T-cell (primary cell): ENCODE measurements at places on chromosomes 6 and 20.

DNA sequence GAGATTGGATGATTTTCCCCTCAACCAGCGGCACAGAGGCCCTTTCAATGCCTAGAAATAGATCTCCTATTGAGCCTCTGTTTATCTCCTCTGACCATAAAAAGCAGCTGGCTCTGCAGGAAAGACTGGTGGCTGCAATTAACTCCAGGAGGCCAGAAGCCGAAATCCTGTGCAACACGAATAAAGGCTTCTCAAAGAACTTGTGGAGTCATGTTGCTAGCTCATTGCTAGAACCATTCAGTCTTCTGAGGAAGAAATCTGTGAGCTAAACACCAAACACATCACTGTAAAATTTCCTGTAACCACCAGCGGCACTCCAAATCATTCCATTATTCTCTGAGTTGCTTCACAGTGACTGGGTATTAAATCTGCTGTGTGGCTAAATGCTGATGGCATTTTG is 49.1 kb upstream of the TPD52L1 start:
- no peaks in the 10 kb centered on the region for H3K36me3 ChIP-seq
- H3K27me3 ChIP-seq, result no peaks in the 10 kb centered on the region
- H3K4me1 ChIP-seq, result peaks cover 5% of the 10 kb centered on the region

- H3K36me3 ChIP-seq, result no peaks in the 10 kb centered on the region
- no peak overlapping the region for H3K27ac ChIP-seq
- no peak for DNase-seq
- H3K4me1 ChIP-seq, result no peaks in the 10 kb centered on the region
- no peak overlapping the region for H3K4me3 ChIP-seq
Measured at GRCh38 chr6:83758533-83758932, 49.6 kb upstream of the SNAP91 start.

- DNase-seq, result no peak
- H3K4me3 ChIP-seq, result no peak overlapping the region
- H3K27me3 ChIP-seq, result peaks cover 16% of the 10 kb centered on the region
- H3K27ac ChIP-seq, result no peak overlapping the region
- no peaks in the 10 kb centered on the region for H3K4me1 ChIP-seq
- H3K36me3 ChIP-seq, result no peaks in the 10 kb centered on the region
Measured at GRCh38 chr6:167529444-167530335, 204.8 kb downstream of the TTLL2 start.

- H3K36me3 ChIP-seq, result no peaks in the 10 kb centered on the region
- no peak overlapping the region for H3K27ac ChIP-seq
- H3K4me1 ChIP-seq, result no peaks in the 10 kb centered on the region
- no peaks in the 10 kb centered on the region for H3K27me3 ChIP-seq
- no peak for DNase-seq
- no peak overlapping the region for H3K4me3 ChIP-seq
Measured at GRCh38 chr20:1997483-1998192, 3.8 kb upstream of the PDYN start.

GRCh38 chr6:144176043-144176442 is 25.7 kb downstream of the STX11 start:
- H3K36me3 ChIP-seq, result no peaks in the 10 kb centered on the region
- H3K4me1 ChIP-seq, result no peaks in the 10 kb centered on the region
- H3K27ac ChIP-seq, result no peak overlapping the region
- DNase-seq, result no peak
- no peak overlapping the region for H3K4me3 ChIP-seq

DNA sequence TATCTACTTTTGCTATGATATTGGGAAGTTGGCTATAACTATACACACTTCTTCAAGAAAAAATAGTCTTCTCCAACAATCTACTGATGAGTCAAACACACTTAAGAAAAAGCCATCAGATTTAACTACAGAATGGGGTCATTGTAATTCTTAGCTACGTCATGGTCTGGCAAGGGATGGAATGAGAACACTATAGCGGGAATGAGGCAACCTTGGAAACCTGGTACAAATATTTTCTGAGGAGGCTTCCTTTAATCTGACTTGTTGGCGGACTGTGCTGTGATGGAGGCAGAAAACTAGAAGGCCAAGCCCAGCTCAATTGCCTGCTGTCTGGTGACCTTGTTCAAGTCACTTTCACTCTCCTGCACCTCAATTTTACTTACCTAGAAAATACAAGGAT is 586.8 kb upstream of the JAG1 start:
- H3K27ac ChIP-seq, result no peak overlapping the region
- no peaks in the 10 kb centered on the region for H3K36me3 ChIP-seq
- DNase-seq, result no peak
- H3K27me3 ChIP-seq, result no peaks in the 10 kb centered on the region

- no peak for DNase-seq
- H3K27me3 ChIP-seq, result no peaks in the 10 kb centered on the region
- H3K27ac ChIP-seq, result no peak overlapping the region
- no peak overlapping the region for H3K4me3 ChIP-seq
- H3K4me1 ChIP-seq, result no peaks in the 10 kb centered on the region
Measured at GRCh38 chr6:44034931-44035345, 92.3 kb downstream of the MRPL14 start.

- H3K27me3 ChIP-seq, result peaks cover 5% of the 10 kb centered on the region
- no peak overlapping the region for H3K27ac ChIP-seq
- H3K36me3 ChIP-seq, result peaks cover 3% of the 10 kb centered on the region
- H3K4me1 ChIP-seq, result peaks cover 6% of the 10 kb centered on the region
Measured at GRCh38 chr20:36855241-36855657, 20.7 kb upstream of the TLDC2 start.

GRCh38 chr6:71476371-71476770 is 187.8 kb downstream of the OGFRL1 start:
- no peak overlapping the region for H3K4me3 ChIP-seq
- H3K27ac ChIP-seq, result no peak overlapping the region
- H3K4me1 ChIP-seq, result no peaks in the 10 kb centered on the region
- no peak for DNase-seq

DNA sequence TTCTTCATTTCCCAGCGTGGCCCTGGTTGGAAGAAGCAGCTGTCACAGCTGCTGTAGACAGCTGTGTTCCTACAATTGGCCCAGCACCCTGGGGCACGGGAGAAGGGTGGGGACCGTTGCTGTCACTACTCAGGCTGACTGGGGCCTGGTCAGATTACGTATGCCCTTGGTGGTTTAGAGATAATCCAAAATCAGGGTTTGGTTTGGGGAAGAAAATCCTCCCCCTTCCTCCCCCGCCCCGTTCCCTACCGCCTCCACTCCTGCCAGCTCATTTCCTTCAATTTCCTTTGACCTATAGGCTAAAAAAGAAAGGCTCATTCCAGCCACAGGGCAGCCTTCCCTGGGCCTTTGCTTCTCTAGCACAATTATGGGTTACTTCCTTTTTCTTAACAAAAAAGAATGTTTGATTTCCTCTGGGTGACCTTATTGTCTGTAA is 292.7 kb downstream of the ESR1 start:
- no peak overlapping the region for H3K4me3 ChIP-seq
- no peaks in the 10 kb centered on the region for H3K27me3 ChIP-seq
- H3K36me3 ChIP-seq, result peaks cover 6% of the 10 kb centered on the region
- no peak overlapping the region for H3K27ac ChIP-seq
- H3K4me1 ChIP-seq, result no peaks in the 10 kb centered on the region

DNA sequence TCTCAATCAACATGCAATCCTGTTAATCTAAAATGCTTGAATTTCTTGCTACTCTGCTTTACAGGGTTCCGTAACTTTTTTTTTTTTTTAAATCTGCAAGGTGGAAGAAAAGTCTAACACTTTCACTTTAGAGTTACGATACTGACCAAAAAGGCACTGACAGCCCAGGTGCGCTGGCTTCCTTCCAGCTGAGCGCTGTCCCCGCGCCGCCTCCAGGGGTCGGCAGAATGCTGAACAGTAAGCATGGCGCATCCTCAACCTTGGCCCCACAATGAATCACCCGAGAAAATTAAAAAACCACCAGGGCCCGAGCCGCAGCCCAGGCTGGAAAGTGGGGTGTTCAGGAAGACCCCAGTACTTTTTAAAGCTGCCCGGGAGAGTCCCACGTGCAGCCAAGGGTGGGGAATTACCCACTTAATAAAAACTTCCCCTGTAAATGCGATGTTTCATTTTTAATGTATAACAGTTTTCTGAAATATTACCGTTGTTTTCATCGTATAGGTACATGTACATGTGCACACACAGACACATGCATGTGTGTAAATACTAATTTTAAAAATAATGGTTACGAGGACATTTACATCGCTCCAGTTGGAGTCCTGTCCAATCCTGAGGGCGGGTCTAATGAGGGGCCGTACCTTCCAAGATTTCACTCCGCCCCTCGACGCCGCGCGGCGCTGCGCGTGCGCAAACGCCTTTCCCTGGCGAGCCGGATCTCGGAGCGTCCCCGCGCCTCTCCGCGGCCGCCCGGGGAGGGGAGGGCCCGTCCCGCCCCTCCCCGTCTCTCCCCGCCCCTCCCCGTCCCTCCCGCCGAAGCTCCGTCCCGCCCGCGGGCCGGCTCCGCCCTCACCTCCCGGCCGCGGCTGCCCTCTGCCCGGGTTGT is at the start of gene GINM1:
TSS of gene GINM1 (plus strand) at position 849 of the 883 bp plus-strand sequence. CDS start 40 bp downstream, outside the sequence.
- H3K27me3 ChIP-seq, result no peaks in the 10 kb centered on the region
- H3K4me1 ChIP-seq, result peaks cover 15% of the 10 kb centered on the region

DNA sequence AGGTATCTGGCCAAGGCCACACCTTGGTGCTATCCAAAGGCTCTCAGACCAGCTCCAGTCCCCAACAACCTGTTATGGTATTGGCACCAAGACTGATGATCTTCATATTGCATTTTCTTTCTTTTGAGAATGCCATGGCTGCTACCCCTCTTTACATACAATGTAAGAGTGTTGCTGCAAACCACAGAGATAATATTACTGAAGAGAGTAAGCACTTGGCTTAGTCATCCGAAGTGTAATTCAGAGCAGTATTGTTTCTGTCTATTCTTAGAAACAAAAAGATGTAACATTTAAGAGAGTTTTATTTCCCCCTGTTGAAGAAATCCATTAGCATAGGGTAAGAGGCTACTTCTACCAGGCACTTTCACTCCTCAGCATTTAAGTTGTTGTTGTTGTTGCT is 212.5 kb downstream of the C6orf118 start:
- H3K27me3 ChIP-seq, result no peaks in the 10 kb centered on the region
- no peaks in the 10 kb centered on the region for H3K36me3 ChIP-seq
- H3K27ac ChIP-seq, result no peak overlapping the region
- no peak for DNase-seq
- H3K4me1 ChIP-seq, result no peaks in the 10 kb centered on the region

- H3K36me3 ChIP-seq, result peaks cover 35% of the 10 kb centered on the region
- no peak overlapping the region for H3K4me3 ChIP-seq
Measured at GRCh38 chr20:32333181-32333987, 24.7 kb upstream of the ASXL1 start.

DNA sequence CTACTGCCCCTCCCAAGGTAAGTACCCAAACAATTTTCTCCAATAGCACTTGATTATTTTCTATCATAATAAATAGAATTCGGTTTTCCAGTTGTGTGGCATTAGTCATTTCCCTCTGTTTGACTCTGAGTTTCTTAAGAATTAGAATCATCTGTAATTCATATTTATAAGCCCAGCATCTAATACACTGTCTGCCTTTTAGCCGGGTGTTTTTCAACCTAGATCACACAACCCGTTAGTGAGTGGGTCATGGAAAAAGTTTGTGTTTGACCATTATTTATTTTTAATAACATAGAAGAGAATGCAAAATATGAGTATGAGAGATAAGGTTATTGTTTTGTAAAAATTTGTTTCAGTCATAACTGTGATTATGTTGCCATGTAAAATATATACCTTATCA is 701.6 kb downstream of the RFPL4B start:
- H3K4me3 ChIP-seq, result no peak overlapping the region
- no peak for DNase-seq
- no peak overlapping the region for H3K27ac ChIP-seq
- H3K36me3 ChIP-seq, result no peaks in the 10 kb centered on the region

- no peaks in the 10 kb centered on the region for H3K36me3 ChIP-seq
- no peak overlapping the region for H3K27ac ChIP-seq
- H3K27me3 ChIP-seq, result no peaks in the 10 kb centered on the region
- no peak for DNase-seq
- no peak overlapping the region for H3K4me3 ChIP-seq
Measured at GRCh38 chr6:41581381-41581991, 35.3 kb downstream of the FOXP4 start.

GRCh38 chr6:159646733-159647132 is 46.3 kb downstream of the SOD2 start:
- H3K36me3 ChIP-seq, result no peaks in the 10 kb centered on the region
- no peaks in the 10 kb centered on the region for H3K27me3 ChIP-seq

DNA sequence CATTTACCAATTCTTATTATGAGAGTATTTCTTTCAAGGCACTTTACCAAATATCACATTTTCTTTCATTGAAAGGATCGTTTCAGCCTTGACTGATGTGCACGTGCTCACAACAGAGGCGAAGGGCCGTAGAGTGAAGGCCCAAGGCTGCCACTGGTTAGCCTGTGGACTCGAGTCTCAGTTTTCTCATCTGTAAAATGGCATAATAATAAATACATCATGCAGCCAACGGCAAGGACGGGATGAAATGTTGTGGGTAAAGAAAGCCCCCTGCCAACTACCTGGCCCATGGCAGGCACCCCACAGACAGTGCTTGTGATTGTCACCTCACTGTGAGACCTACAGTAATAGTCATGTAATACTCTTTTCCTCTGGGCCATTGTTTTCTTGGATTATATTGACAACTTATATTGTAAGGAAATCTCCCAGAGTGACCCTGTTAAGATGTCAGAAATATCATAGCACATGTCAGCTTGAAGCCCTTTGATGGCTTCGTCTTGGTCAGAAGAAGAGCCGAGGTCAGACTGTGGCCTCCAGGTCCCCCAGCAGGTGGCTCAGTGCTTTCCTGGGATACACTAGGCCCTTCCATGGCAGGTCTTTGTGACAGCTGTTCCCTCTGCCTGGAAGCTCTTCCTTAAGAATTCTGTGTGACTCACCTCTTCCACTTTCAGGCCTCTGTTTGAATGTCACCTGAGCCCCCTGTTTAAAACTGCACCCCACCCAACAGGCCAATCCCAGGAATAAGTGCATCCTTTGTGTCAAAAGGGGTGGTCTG is 36.3 kb downstream of the FAM50B start:
- no peak overlapping the region for H3K27ac ChIP-seq
- H3K4me1 ChIP-seq, result no peaks in the 10 kb centered on the region
- no peak for DNase-seq
- H3K4me3 ChIP-seq, result no peak overlapping the region

- H3K4me1 ChIP-seq, result no peaks in the 10 kb centered on the region
- no peaks in the 10 kb centered on the region for H3K36me3 ChIP-seq
- H3K27me3 ChIP-seq, result no peaks in the 10 kb centered on the region
- H3K27ac ChIP-seq, result no peak overlapping the region
Measured at GRCh38 chr6:83574783-83575182, 62.4 kb downstream of the PRSS35 start.

- H3K27ac ChIP-seq, result no peak overlapping the region
- H3K27me3 ChIP-seq, result no peaks in the 10 kb centered on the region
- H3K36me3 ChIP-seq, result no peaks in the 10 kb centered on the region
- DNase-seq, result no peak
Measured at GRCh38 chr20:15930311-15931305, 642.6 kb downstream of the KIF16B start.

DNA sequence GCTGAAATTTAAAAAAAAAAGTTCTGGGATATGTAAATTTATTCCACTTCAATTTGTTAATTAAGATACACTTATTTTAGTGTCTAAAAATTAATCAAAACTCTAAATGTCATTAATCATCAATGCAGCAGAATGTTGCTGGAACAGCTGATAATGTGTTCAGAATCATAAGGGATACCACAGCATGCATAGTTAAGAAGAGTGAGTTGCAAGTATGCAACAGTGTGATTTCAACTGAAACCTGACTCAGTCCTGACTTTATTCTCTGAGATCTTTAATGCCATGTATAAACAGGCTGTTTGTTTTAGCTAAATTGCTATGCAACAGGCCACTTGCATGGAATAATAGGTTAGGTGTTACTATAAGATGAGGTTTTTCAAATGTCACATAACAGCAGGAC is 1.4 kb downstream of the GRIK2 start:
- H3K4me1 ChIP-seq, result no peaks in the 10 kb centered on the region
- H3K27ac ChIP-seq, result no peak overlapping the region
- no peak for DNase-seq

- H3K27ac ChIP-seq, result no peak overlapping the region
- H3K4me3 ChIP-seq, result no peak overlapping the region
- peaks cover 55% of the 10 kb centered on the region for H3K36me3 ChIP-seq
- H3K27me3 ChIP-seq, result no peaks in the 10 kb centered on the region
- no peak for DNase-seq
Measured at GRCh38 chr20:37053230-37053950, 42.4 kb downstream of the RBL1 start.
